Femur (tissue), 1 donor: ENCODE measurements at places on chromosomes 7 and 10.
A peak's percentile ranks its signal among the peaks of the same experiment; 100 is the strongest.

GRCh38 chr10:69472544-69472943 is 21.3 kb downstream of the TSPAN15 start:
- DNase-seq, result no peak

- DNase-seq, result no peak
Measured at GRCh38 chr10:60937022-60937421, 7.0 kb downstream of the RHOBTB1 start.

GRCh38 chr7:149776848-149777407 is 3.5 kb upstream of the ZNF467 start:
- no peak for DNase-seq

GRCh38 chr7:97982647-97983046 is 7.3 kb downstream of the OCM2 start:
- DNase-seq, result no peak

DNA sequence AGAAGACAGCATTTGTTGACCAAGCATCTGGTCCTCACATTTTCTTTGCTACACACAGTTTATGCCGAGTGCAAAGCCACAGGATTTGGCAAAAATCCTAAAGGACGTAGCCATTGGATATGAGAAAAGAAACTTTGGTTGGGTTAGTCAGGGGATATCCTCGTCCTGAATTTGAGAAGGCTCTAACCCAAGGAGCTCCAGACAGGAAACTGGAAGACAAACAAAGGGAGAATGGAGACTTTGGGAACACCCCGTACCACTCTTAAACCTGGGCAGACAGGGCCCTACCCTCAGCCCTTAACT is 146.6 kb upstream of the FRMD4A start:
- peak; percentile 50 for DNase-seq

DNA sequence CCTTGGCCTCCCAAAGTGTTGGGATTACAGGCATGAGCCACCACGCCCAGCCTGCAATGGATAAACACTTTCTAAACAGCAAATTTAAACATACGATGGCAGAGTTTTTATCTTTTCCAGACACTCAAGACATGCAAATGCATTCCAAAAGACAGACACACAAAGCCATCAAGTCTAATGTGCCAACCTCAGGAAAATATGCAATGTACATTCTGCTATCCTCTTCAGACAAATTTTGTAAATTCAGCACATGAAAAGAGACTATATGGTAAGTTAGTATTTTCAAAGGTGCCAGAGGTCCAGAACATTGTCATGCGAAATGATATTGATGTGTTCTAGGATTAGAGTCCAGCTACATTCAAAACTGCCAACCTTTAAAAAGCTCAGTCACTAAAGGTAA is 19.8 kb downstream of the HACD1 start:
- DNase-seq, result no peak

DNA sequence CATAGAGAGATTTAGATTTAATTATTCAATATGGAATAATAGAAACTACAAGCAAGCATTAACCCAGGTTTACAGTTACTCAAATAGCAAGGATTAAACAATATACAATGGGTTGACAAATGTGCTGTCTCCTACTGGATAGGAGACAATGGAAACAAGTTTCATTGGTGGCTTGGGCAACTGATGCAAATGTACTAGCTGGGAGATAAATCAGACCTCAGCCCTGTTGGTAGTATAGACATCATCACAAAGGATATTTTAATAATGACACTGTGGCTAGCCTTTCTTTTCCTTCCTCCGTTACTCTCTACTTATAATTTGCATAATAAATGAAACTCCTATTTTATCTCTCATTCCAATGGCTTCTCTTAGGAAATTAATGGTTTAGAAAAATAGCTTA is 96.5 kb upstream of the DKK1 start:
- DNase-seq, result no peak
